Activated naive CD4-positive, alpha-beta T cell treated with anti-CD3 and anti-CD28 coated beads, Interleukin-2, amount 10 ng/mL, durations not matched to agents 7 days and 5 days (primary cell): ENCODE measurements at places on chromosomes 12 and 14.

GRCh38 chr12:129530984-129531383 is 372.8 kb downstream of the TMEM132D start:
- DNase-seq, result no peak

DNA sequence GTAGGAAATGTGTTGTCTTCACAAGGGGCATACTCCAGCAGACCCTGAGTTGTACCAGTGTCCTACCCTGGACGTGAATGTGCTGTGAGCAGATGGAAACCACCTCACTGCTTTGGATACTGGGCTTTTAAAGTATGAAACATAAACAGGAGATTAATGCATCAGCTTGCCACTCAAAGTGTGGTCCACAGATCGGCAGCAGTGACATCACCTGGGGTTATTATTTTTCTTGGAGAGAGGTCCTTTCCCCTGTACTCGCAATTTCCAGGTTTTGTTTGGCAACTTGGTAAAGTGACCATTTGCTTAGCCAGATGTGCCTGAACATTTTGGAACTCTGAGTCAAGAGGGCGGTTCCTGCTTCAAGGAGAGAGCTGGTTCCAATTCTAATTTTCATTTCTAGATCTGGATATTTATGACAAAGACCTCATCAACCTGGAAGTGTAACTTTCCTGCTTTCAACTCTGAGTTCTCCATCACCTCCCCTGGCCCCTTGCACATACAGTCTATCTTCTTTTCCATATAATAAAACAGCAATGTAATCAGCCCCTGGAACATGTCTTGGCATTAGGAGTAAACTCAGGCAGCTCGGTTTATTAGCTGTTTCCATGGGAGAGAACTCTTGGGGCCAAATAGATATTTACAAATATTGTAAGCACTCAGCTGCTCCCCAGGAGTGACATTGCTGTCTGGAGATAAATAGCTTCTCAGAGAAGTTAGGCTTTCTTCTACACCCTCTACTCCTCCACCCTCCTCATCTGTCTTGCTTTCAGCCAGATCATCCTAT is 237.0 kb upstream of the TBX3 start:
- DNase-seq, result no peak

DNA sequence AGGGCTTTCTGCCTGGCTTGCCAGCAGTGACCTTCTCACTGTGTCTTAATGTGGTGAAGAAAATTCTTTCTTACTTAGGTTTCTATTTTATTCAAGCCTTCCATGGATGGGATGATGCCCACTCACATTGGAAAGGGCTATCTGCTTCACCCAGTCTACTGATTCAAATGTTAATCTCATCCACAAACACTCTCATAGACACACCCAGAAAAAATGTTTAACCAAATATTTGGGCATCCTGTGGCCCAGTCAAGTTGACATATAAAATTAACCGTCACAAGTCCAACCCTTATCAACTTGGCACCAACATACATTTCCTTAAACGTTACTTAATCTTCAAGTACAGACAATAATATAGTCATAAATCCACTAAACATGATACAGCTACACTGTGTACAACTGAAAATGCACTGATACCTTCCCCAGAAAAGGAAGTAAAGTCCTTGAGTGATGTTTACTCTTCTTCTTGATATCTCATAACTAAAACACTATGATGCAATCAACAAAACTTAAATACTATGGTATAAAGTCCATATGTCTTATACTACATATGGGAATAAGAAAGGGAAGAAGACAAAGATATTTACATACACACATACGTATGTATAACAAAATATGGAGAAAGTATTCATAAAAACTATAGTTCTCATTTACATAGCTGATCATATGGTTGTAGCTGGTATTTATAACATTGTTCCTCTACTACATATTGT is 394.7 kb upstream of the NOVA1 start:
- DNase-seq, result no peak

DNA sequence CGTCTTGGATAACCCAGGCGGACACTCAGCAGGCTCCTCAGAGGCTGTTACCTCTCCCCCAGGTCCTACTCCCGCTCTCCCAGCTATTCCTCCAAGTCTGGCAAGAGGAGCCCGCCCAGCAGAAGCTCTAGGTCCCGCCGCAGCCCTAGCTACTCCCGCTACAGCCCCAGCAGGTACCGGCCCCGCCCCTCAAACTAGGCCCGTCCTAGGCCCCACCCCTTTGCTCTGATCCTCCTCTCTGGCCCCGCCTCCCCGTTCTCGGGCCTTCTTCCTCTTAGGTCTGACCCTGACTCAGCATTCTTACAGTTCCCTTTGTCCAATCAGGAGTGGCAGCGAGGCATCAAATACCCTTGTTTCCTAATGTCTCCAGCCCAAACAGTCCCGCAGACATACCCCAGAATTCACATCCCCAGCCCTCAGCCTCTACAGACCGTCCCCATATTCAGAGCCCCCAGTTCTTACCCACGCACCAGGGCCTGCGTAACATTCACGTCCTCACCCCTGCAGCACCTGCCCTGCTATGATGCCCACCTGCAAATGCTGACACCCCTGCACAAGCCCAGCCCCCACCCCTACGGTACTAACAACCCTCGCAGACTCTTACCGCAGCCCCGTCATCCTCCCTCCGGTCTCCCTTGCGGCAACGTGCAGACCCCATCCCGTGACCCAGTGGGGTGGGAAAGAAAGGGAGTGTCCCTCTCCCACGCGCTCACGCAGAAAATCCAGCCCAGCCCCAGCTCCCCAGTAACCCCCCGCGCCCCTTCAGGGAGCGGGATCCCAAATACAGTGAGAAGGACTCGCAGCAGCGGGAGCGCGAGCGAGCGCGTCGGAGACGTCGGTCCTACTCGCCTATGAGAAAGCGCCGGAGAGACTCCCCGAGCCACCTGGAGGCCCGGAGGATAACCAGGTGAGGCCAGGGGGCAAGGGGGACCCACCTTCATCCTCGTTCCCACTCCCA is 25.0 kb upstream of the HSPB8 start:
- no peak for DNase-seq

DNA sequence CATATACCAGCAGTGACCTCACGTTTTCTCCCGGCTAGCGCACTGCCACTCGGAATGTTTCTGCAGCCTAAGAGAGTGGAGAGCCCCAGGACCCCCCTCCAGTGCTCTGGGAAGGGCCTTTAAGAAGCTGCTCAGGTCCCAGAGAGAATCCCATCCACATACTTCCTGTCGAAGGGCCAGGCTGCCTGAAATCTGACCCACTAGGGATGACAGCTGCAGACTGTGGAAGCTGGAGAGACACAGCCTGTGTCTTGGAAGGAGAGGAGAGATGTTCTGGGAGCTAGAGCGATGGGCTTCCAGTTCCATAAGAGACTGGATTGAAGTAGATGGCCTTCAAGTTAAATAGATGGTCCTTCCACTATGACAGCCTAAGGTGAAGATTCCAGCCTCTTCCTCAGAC is 54.4 kb downstream of the IQSEC3 start:
- DNase-seq, result no peak

- DNase-seq, result peak; percentile 69
These were observed 137.5 kb upstream of the KRAS start for GRCh38 chr12:25388183-25388582.
